T1000 (cell line): ENCODE measurements at places on chromosomes 1 and 21.
A peak's percentile ranks its signal among the peaks of the same experiment; 100 is the strongest.

- no peak for DNase-seq
Observed at GRCh38 chr21:35095859-35096291, 46.8 kb upstream of the RUNX1 start.

DNA sequence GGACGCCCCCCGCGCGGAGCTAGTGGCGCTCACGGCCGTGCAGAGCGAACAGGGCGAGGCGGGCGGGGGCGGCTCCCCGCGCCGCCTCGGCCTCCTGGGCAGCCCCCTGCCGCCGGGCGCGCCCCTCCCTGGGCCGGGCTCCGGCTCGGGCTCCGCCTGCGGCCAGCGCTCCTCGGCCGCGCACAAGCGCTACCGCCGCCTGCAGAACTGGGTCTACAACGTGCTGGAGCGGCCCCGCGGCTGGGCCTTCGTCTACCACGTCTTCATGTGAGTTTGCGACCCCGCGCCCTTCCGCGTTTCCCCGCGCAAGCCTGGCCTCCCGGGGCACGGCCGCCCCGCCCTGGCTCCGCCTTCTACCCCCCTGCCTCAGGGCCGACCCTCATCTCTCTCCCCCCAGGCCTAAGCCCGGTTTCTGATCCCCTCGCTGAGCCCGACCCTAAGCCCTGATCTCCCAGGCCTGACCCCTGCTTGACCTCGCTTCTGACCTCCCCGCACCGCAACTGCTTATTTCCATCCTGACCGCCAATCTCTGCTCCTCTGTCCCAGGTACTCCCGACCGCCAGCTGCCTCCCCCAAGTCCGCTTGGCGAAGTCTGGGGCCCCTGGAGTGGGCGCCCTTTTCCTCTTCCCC lies 669 bp downstream of the KCNQ4 start:
- no peak for DNase-seq

DNA sequence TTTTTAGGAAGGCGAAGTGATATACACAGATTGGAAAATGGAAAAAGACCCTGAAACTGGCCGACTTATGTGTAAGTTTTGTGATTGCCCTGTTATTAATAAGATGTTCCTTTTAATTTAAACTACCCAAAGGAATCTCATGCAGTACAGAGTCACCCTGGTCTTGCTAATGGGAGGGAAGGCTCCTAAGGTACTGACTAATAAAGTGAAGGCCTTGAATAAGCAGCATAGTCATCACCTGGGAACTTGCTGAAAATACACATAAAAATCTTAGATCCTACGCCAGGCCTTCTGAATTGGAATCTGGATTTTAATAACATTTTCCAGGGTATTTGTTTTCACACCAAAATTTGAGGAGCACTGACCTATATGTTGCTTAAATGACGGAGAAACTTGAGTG lies 73.4 kb upstream of the MCOLN3 start:
- DNase-seq, result no peak

GRCh38 chr1:174812656-174813055 lies 187.1 kb upstream of the CACYBP start:
- DNase-seq, result no peak

GRCh38 chr1:19602486-19602885 lies 41.6 kb upstream of the NBL1 start:
- DNase-seq, result no peak

GRCh38 chr1:185157599-185158412 lies 839 bp downstream of the SWT1 start:
- DNase-seq, result no peak

- no peak for DNase-seq
Observed at GRCh38 chr1:109980324-109981003, 4.1 kb upstream of the AHCYL1 start.

GRCh38 chr1:96721416-96722160 lies at the start of gene PTBP2:
PTBP2 (plus strand) TSS chr1:96721784; CDS start chr1:96721865, 81 bp downstream.
- DNase-seq, result peak; percentile 76

- no peak for DNase-seq
Observed at GRCh38 chr1:115289940-115290339, 48.1 kb downstream of the NGF start.
